ENCODE measurements at places on chromosomes 2 and 18.

GRCh38 chr18:31555971-31556747 lies 35.5 kb upstream of the TTR start:
- DNase-seq = peak; percentile 28

GRCh38 chr2:7835693-7836680 lies 845.9 kb upstream of the ID2 start:
- no peak for DNase-seq

DNA sequence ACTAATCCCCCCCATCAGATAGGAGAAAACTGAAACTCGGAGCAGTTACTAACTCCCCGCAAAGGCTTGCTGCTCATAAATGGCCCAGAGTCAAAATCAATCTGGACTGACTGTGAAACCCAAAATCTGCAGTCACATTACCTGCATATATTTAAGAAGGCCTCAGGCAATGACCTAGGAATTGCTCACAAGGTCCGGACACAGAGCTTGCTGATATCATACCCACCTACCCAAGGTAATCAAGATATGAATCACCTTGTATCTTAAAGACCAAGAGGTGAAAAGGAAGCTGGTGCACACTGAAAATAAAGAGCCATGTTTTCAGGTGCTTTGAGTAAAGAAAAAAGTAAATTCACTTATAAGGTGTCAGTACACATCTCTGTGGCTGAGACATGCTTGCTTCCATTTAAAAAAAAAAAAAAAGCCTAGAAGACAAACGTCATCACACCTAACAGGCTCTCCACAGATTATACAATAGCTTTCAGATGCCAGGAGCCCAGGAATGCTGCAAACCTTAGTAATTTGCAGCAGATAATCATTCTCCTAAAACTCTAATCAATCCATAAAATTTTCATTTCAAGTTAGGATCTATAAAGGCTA lies 195.4 kb downstream of the ZEB2 start:
- DNase-seq = no peak

- DNase-seq = no peak
These were observed 152.1 kb downstream of the NEDD4L start for GRCh38 chr18:58196164-58196563.

GRCh38 chr18:40810372-40810771 lies 1144.7 kb upstream of the PIK3C3 start:
- no peak for DNase-seq

- no peak for DNase-seq
These were observed 44.4 kb downstream of the BCL2L11 start for GRCh38 chr2:111165084-111165483.

GRCh38 chr2:110678457-110679336 lies 834 bp upstream of the BUB1 start:
- no peak for DNase-seq

GRCh38 chr2:202782940-202783558 lies 88.5 kb downstream of the ICA1L start:
- no peak for DNase-seq

DNA sequence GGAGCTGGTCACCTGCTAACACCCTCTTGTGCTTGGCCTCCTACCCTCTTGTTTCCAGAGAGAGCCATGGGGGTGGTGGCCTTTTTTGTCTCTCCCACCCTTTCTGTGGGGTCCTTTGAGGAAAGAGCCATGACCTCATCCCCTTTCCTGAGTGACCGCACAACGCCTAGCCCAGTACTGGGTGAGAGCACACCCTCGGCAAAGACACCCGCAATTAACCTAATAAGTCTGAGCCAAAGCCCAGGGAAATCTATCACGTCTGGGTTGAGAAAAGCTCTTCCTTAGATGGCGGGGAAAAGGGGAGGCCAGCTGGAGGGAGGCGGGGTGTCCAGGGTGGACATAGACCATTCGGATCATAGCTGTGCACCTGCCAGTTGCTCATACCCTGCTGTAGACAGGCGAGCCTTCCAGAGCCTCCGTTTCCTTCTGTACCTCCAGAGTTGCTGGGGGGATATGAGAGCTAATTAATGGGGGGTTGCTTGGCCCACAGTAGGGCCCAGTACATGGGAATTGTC lies 93.7 kb upstream of the MCFD2 start:
- DNase-seq = no peak

DNA sequence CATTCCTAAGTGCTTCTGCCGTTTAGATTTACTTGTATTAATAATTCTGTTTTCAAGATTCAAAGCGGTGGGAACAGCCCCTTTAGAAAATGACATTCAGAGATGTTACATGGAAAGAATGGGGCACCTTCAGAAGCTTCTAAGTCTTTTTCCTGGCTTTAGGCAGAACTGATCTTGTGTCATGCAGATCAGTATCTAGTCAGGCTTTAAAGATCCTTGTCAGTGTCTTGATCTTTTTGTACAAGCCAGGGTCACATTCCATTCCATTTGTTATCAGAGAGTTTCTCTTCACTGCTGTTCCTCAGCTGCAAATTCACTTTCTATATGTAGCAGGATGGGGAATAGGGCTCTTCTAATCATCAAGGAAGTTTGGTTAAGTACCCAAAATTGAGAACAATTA lies 275.3 kb downstream of the DCC start:
- no peak for DNase-seq

- DNase-seq = no peak
These were observed 428.0 kb downstream of the FBXO15 start for GRCh38 chr18:73719611-73720010.

DNA sequence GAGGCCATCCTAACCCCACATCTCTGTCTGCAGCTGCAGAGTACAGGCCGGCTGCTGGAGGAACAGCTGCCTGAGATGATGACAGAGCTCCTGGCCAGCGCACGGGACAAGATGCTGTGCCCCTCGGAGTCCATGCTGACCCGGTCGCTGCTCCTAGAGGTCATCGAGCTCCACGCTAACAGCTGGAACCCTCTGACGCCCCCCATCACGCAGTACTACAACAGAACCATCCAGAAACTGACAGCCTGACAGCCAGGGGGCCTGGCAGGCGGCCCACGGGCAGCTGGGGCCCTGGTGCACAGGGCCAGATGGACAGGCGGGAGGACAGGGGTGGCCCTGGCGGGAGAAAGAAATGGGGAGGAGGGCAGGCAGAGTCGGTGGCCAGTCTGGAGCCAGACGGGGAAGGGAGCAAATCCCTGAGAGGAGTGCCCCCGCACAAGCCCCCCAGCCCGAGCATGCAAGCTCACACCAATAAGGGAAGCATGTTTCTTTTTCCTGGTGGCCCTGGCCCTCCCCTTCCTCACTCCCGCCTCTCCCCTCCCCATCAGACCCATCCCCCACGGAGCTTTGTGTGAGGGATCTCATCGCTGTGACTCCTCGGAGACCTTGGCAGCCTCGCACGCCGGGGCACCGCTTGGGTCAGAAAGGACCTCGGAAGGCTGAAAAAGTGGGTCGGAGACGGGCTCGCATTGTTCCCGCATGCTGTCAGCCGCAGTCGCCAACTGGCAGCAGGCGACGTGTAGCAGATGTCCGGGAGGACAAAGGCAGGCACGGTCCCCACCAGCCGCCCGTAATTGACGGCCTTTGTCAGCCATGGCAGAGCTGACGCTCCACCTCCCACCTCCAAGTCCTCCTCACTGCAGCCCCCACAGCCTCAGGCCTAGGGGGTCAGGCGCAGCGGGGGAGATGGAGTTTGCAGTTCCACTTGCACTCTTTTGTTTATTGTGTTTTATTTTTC lies 91.2 kb downstream of the SMAD7 start:
- DNase-seq = no peak

GRCh38 chr2:12617366-12617765 lies 99.4 kb upstream of the TRIB2 start:
- DNase-seq = no peak

DNA sequence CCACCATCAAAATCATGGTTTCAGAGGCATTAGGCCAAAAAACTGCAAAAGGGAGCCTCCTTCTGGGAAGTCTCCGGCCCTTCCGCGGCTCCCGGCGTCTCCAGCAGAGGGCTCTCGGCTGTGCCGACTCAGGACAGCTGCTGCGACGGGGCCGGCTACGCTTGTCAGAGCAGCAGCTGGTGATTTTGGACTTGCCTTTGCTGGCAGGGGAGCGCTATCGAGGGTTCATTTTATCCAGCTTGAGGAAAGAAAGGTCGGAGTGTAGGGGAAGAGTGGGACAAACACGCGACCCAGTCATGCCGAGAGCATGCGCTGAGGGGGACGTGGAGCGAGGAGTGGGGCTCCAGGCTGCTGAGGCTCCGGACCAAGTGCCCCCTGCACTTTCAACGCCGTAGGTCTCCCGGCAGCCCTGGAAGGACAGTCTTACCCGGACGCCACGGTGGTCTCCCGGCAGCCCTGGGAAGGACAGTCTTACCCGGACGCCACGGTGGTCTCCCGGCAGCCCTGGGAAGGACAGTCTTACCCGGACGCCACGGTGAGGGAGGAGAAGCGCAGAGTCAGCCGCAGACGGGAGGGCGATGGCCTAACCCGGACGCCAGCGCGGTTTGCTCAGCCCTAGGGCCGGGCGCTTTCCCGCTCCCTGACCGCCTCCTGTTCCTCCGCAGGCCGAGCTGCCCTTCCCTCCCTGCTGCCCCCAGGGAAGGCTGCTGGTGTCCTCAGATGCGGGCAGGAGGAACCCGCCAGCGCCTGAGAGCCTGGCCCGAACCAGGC lies 21.7 kb downstream of the DDX18 start:
- peak; percentile 67 for DNase-seq

GRCh38 chr2:7880566-7880965 lies 801.3 kb upstream of the ID2 start:
- no peak for DNase-seq

GRCh38 chr2:174836377-174836994 lies 72.2 kb upstream of the CHRNA1 start:
- no peak for DNase-seq

- DNase-seq = no peak
These were observed 324.9 kb upstream of the SLC14A2 start for GRCh38 chr18:45290364-45290763.

GRCh38 chr2:30871980-30872789 lies 64.9 kb upstream of the CAPN13 start:
- DNase-seq = no peak

DNA sequence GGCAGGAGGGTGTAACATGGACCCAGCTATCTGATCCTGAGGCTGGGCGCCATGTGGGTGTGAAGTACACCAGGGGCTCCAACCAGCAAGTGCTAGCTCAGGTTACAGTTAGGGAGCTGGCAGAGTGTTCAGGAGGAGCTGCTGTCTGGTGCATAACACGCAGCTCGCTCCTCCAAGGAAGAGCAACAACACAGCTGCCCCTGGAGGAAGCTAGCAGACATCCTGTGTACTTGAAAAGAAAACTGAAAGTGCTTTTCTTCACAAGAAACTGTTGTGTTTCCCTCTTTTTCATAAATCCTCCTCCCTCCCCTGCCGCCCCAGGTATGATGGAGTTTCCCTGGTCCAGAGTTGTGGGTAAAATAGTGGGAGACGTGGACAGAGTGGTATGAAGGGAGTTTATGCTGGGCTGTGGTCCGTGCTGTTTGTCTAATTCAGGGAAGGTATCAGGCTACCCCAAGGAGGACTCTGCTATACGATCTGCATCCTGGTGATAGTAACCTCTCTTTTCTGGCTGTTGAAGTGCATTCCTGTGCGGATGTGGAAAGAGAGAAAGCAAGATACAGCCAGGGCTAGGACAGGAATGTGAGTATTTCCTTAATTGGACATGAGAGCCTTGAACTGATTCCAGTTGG lies 6.1 kb upstream of the LBH start:
- DNase-seq = peak; percentile 53

DNA sequence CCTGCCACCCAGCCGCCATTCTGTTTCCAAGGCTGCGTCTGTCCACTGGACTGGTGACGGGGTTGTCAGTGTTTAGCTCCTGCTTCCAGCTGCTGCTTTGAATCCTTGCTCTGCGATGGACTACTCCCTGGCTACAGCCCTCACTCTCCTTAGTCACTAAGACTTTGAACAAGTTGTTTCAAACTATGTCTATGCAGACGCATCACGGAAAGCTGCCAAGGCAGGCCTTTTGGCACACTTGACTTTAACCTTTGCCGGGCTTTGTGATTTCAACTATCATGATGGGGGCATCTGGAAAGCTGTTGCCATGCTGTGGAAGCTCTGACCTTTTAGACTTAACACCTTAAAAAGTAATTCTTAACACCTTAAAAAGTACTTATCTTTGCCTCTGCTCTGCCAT lies 54.4 kb downstream of the PDE11A start:
- DNase-seq = no peak

- no peak for DNase-seq
These were observed 72.4 kb downstream of the MYCN start for GRCh38 chr2:16012626-16013358.

GRCh38 chr2:178892751-178893625 lies 85.8 kb upstream of the TTN start:
- DNase-seq = no peak

GRCh38 chr2:7292154-7292691 lies 375.0 kb downstream of the RNF144A start:
- no peak for DNase-seq

DNA sequence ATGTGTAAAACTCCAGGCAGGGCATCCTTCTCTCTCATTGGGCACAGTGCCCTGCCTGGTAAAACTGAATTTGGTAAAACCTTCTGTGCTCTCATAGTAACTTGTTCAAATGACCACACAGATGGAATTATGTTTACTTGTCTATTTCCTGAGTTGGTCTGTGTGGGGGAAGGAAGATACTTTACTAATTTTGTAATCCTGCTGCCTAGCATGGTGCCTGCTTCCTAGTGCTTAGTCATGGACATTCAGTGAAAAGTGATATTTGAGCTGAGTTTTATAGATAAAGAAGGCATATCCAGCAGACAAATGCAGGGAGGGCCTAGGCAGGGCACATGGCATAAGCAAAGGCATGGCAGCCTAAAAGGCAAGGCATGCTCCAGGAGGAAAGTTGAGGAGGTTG lies 199.4 kb downstream of the FSHR start:
- DNase-seq = no peak

DNA sequence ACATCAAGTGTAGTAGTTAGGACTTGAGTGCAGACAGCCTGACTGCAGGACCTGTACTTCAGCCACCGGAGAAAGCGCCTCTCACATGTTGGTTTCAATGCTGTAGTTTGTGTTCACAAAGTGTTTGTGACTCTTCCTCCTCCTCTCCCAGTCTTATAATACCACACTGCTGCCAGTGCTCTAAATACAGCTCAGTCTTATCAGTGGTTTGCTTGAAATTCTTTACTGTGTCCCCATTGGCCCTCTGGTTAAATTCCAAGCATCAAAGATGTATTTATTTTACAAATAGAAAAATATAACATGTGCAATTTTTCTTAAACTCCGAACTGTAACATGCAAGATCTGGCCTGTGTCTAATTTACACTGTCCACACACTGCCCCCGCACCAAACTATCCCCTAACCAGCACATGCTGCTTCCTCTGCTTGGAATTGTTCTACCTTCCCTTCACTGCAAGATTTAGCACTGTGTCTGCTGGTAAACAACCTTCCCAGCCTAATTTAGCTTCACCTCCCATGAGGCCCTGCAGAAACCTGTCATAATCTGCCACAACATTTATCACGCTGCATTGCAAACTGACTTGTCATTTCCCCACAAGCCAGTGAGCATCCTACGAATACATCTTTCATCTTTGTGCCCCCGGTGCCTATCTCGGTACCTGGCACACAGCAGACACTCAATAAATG lies 77.1 kb downstream of the SUMO1 start:
- no peak for DNase-seq

- no peak for DNase-seq
These were observed 709 bp downstream of the UGP2 start for GRCh38 chr2:63842149-63843061.
